Stimulated activated CD8-positive, alpha-beta memory T cell treated with anti-CD3 and anti-CD28 coated beads, Interleukin-4, amount 100 ng/mL, for 1 hour (primary cell): ENCODE measurements at places on chromosomes 2 and 18.

DNA sequence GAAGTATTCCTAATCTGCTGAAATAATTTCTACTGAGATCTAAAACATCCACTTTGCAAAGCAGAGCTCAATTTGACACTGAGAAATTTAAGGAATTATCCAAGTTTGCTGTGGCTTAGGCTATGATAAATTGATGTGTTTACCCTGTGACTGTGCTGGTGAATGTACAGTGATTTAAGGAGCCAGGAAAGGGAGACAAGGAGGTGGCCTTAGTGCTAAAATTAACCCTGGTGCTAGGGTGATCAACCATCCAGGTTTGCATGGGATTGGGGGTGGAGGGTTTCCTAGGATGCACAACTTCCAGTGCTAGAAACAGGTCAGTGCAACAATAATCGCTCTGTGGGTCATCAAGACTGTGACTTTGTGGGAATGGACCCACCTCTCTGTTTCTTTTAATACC, 307.5 kb upstream of the SPRED2 start:
- no peak for DNase-seq

- DNase-seq, result no peak
Measured at GRCh38 chr2:204958371-204958770, 413.1 kb downstream of the PARD3B start.

- DNase-seq, result no peak
Measured at GRCh38 chr18:44893045-44893706, 212.5 kb downstream of the SETBP1 start.

DNA sequence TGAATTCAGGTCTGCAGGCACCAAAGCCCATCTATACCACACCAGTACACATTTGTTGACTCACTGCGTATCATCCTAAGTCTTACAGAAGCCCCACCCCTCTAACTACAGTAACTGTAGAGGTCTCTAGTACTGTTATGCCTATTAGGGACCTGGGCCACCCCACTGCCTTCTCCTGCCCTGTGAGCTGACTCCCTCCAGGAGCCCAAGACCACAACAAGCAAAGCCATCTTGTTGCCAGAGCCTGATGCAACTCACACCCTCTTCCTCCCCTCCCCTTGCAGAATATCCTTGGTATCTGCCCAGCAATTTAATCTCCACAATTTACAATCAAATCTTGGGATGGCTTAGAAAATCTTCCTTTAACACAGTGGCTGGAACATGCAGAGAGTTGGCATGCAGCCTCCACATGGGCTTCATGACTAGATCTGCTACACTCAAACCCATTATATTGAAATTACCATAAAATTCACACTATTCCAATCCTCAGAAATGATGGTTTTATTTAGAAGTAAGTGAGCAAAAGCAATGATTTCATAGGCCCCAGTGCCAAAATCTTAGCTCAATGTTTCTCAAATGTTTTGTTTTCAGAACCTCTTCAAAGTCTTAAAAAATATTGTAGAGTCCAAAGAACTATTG, 17.7 kb upstream of the CYP1B1 start:
- no peak for DNase-seq

- no peak for DNase-seq
Measured at GRCh38 chr2:59449274-59449673, 1104.2 kb downstream of the BCL11A start.

DNA sequence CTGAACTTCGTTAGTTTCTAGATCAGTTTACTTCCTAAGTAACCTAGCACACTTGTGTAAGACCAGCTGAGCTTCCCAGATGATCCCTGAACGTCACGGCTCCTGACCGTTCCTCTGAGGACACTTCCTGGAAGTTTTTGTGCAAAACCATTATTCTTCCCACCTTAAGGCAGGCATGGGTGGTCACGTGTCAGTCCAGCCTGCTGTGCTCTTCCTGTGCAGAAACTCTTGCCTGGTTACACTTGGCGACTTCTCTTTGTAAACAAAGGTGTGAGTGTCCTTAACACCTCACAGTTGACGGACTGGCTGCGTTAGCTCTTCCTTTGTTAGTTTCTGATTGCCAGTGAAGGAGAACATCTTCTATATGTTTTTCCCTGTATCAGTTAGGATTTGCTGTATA, 118.3 kb downstream of the SH3RF3 start:
- no peak for DNase-seq

DNA sequence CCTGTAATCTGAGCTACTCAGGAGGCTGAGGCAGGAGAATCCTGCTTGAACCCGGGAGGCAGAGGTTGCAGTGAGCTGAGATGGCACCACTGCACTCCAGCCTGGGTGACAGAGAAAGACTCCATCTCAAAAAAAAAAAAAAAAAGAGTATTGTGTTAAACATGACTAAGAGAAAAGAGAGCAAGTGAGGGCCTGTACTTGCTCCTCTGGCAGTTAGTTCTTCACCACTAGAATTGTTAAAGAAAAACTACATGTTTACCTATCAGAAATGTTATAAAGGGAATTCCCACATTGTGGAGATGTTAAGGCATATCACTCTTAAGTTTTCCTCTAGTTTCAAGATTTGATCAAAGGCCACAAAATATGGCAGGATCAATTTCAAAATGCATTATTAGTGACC, 75.4 kb upstream of the LRATD1 start:
- no peak for DNase-seq

- no peak for DNase-seq
Measured at GRCh38 chr2:239601201-239601851, 200.5 kb upstream of the HDAC4 start.

DNA sequence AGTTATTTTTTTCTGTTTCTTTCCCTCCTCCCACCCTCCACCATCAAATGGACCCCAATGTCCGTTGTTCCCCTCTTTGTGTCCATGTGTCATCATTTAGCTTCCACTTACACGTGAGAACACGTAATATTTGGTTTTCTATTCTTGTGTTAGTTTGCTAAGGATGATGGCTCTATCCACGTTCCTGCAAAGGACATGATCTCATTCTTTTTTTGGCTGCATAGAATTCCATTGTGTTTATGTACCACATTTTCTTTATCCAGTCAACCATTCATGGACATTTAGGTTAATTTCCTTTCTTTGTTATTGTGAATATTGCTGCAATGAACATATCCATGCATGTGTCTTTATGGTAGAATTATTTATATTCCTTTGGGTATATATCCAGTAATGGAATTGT, 91.3 kb upstream of the TNP1 start:
- no peak for DNase-seq

GRCh38 chr2:234550056-234550455, 53.2 kb upstream of the ARL4C start:
- DNase-seq, result no peak

DNA sequence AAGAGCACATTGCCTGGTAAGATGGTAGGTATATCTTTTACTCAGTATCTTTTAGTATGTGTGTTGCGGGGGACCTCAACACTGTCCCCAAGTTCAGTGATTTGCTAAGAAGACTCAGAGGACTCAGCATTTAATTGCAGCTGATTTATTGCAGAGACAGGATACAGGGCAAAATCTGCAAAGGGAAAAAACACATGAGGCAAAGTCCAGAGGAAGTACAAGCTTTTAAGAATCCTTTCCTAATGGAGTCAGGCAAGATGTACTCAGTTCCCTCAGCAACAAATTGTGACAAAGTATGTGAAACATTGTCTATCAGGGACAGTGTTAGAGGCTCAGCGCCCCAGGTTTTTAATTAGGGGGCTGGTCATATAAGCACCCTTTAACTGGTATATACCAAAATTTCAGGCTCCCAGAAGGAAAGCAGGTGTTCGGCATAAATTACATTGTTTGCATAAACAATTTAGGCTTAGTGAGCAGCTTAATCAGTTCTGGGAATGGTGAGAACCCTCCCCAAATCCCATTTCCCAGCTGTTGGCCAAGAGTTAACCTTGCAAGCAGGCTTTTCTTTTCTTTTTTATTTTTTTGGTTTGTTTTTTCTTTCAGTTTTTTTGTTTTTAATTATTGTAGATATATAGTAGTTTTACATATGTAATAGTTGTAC, 41.7 kb downstream of the RAB3GAP1 start:
- no peak for DNase-seq

GRCh38 chr2:178860551-178860950, 53.3 kb upstream of the TTN start:
- no peak for DNase-seq

- no peak for DNase-seq
Measured at GRCh38 chr2:115569547-115569946, 1127.1 kb downstream of the DPP10 start.

DNA sequence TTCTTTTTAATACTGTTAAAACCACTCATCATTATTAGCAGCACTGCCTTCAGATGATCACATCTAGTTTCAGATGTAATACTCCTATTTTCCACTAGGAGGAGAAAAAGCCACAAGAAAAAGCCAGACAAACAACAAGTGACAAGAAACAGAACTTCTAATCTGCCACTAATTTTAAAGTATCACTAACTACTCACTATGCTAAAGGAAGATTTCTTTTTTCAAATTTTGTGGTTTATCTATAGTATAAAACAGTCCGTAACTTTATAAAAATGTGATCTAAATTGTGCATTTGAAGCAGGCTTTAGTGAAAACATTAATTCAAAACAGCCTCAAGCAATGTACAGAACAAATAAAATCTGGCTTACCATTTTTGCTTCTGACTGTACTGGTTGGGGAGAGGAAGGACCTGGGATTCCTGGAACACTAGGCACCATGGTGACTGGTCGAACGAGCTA, 56.8 kb downstream of the ATF2 start:
- no peak for DNase-seq

DNA sequence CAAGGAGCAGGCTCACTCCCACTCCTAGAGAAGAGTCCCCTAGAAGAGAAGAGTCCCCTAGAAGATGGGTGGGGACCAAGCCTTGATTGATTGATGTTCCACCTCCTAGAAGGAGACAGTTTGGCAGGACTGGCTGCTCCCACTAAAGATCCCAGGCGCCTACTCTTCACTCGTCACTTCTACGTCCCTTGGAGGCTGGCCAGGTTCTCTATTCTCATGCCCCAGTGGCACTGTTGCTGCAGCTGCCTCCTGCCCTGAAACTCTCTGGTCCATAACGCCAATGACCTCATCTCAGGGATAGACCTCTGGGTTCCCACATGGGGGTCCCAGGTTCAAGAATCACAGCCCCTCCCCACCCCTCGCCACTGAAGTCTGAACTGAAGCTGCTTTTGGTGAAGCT, 2.5 kb upstream of the SP140L start:
- no peak for DNase-seq

DNA sequence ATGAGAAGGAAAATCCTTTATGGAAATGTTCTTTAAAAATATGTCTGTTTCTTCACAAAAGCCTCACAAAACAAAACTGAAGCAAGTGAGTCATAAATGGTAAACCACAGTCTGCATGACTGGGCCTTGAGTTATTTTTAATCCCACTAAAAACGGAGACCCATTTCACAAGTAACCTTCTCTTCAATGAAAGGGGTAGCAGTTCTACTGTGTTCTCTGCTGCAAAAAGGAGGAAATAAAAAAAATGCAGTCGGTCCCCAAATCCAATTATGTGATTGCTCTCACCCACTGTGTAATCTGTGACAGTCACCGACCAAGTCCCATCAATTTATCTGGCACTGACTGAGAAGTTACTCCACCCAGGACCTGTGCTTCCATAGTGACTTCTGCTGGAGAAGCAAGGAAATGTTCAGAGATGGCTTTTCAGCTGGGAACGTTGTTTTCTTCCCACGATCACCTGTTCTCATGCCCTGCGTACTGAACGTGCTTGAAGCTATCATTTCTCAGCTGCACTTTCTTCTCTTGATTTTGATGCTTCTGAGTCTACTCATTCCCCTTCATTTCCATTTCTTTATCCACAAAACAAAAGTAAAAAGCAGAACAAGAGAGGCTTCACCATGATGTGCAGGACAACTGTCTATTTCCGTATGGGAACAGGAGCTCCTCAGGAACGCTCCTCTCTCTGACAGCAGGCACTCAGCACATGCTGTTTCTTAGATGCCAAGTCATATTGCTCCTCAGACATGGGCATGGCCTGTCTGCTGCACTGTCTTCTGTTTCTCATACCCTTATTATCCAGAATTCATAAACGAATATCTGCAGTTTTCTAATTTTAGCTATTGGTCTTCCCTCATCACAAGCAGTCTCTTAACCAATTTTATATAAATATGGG, 80.0 kb upstream of the TMEM200C start:
- no peak for DNase-seq

- no peak for DNase-seq
Measured at GRCh38 chr18:71405169-71405809, 1116.4 kb downstream of the SOCS6 start.

GRCh38 chr2:69102041-69102593, 89.1 kb downstream of the ANTXR1 start:
- no peak for DNase-seq

DNA sequence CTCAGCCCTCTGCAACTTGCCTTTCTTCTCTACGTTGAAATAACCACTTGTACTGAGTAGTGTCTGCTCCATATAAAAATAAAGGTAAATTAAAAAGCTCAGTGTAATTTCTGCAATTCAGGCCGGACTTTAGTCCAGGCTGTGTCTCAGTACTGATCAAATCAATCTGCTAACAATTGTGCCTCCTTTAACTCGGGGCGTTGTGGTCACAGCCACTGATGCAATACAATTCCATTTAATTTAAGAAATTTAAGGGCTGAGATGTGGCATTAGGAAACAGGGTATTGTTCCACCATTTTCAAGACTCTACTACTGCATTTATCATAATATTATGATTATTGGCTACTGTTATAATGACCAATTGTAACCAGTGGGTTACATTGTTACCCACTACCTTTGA, 60.0 kb upstream of the NPAS2 start:
- DNase-seq, result no peak

- DNase-seq, result no peak
Measured at GRCh38 chr2:229686122-229686919, 28.0 kb downstream of the DNER start.

DNA sequence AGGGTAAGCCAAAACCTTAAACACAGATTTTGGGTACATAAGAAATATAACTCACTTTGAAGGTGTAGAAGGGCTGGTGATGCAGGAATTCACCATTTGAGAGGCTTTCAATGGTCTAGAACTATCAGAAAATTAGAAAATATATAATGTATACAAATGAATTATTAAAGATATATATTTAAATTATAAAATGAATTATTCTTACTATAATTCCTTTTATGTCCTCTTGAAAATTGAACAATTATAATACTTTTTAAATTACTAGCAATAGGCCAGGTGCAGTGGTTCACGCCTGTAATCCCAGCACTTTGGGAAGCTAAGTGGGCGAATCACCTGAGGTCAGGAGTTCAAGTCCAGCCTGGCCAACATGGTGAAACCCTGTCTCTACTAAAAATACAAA, 60.7 kb downstream of the VIL1 start:
- no peak for DNase-seq

DNA sequence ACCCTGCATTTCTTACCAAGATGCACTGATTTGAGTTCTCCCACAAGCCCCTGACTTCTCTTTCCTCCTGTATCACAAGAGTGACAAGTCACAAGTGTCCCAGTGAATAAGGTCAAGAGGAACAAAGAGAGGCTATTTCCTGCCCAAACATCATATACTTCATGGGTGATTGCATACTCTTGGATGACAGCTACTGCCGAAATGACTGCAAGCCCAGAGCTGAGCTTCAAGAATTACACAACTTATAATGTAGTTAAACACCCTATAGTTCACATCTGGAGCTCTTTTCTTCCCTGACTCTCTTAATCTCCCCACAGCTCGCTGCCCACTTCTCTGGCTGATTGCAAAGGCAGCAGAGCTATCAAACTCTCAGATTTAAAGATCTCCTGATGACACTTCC, 289.7 kb upstream of the PARD3B start:
- no peak for DNase-seq

- DNase-seq, result no peak
Measured at GRCh38 chr18:45169610-45170009, 445.7 kb upstream of the SLC14A2 start.
